Epithelial cell of proximal tubule (primary cell): ENCODE measurements at places on chromosomes 3 and 15. TPM values are rescaled to one million over a fixed set of nuclear protein-coding genes. Genes with fewer than 3 reads are reported as not detected.

DNA sequence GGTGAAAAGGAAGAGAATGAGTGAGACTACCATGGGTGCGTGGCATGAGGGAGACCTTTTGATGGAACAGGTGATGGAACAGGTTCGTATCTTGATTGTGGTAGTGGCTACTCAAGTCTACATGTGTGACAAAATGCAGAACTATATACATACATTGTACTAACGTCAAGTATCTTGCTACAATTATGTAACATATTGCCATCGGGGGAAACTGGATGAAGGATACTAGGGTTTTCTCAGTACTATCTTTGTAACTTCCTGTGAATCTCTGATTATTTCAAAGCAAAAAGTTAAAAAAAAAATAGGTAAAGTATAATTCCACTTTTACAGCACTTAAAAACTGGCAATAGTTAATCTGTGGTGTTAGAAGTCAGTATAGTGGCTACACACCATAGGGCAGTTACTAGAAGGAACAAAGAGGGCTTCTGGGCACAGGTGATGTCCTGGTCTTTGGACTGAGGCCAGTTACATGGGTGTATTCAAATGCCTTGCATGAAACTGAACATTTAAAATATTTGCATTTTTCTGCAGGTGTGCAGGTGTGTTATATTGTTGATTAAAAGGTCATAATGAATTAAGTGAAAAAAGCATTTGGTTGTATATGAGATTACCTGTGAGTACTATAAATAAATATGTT is 61.4 kb downstream of the LRRK1 start:
- DNase-seq: no peak

CDCP1 gene
- total RNA-seq: 50.9 and 53.5 TPM in 2 replicates

GRCh38 chr3:144129536-144130214 is 158.1 kb downstream of the DIPK2A start:
- DNase-seq: no peak

DNA sequence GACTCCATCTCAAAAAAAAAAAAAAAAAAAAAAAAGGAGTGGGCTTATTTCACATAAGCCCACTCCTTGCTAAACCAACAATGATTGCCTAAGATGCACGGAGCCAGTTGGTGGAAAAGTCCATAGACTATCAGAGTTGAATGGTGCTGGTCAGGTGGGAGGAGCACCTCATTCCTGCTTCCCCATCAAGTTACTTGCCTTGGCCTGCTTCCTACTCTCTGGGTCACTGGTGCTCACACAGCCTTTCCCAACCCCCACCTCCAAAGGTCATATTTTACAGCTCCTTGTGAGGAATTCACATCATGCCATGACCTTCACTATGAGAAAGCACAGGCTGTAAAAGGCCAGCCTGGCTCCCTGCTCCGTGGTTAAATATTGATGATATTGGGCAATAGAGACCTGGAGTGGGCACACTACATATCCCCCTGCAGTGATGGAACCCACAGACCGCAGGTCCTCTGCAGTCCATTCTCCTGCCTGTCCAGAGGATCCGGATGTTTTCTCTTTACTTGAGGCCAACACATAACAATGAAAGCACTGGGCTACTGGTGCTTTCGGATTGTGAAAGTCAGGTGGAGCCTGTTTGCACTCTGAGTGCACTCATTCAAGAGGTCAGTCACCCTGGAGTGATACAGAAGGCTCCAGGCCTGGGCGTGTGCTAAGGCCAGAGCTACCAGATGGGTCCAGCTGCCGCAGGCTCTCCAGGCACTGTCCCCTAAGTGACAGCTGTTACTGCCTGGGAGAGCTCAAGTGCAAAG is at the start of gene SLC51B:
Gene SLC51B (plus strand): TSS at position 664 of the 758 bp plus-strand sequence. CDS start 4,618 bp downstream, outside the sequence.
- peak; percentile 92 for DNase-seq

TMEM158 gene
- total RNA-seq: 5.0 and 5.7 TPM in 2 replicates

- no peak for DNase-seq
Measured at GRCh38 chr3:8864402-8865350, 95.3 kb upstream of the OXTR start.

- DNase-seq: no peak
Measured at GRCh38 chr3:34008191-34008590, 209.8 kb downstream of the PDCD6IP start.
